Fibroblast of lung (primary cell): ENCODE measurements at places on chromosomes 7 and 10.

- DNase-seq: no peak
Measured at GRCh38 chr7:115252461-115252860, 330.6 kb downstream of the MDFIC start.

GRCh38 chr7:152587366-152587765, 88.6 kb downstream of the XRCC2 start:
- no peak for DNase-seq

GRCh38 chr7:130878785-130879184, 144.8 kb upstream of the KLF14 start:
- no peak for DNase-seq

GRCh38 chr7:24842449-24843241, 85.4 kb upstream of the GSDME start:
- peak; percentile 28 for DNase-seq

DNA sequence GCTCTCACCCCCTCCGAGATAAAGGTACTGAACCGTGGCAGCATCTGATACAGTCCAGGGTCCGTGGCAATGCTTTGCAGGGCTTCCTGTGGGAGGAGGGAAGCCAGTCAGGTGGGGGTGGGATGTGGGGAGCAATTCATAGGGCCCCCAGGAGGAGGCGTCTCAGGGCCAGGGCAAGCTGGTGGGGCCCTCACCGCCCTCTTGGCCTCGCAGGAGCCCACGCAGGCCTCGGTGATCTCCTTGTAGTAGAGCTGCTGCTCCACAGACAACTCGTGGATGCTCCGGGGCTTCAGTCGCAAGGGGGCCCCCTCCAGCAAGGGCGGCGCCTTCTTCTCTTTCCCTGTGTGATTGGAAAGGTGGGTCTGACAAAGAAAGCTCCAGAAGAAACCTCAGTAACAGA, 7.2 kb downstream of the TAF6 start:
- no peak for DNase-seq

DNA sequence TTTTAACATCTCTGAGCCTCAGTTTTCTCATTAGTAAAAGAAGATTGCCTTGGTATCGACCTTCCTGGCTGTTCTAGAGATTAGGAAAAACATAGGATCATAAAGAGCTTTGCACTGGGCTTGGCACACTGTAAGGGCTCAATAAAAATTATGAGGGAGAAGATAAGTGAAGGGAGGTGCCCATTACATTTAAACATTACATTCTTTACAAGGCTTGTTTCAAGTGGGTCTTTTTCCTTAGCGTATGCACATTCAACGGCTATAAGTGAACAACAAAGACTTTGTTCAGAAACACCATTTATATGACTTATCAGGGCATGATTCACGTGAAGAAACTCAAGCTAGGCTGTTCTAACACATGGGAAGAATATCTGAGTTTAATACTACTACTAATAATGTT, 351.9 kb upstream of the NPVF start:
- DNase-seq: no peak

- peak; percentile 42 for DNase-seq
Measured at GRCh38 chr10:118873091-118873737, 118.4 kb upstream of the CACUL1 start.

DNA sequence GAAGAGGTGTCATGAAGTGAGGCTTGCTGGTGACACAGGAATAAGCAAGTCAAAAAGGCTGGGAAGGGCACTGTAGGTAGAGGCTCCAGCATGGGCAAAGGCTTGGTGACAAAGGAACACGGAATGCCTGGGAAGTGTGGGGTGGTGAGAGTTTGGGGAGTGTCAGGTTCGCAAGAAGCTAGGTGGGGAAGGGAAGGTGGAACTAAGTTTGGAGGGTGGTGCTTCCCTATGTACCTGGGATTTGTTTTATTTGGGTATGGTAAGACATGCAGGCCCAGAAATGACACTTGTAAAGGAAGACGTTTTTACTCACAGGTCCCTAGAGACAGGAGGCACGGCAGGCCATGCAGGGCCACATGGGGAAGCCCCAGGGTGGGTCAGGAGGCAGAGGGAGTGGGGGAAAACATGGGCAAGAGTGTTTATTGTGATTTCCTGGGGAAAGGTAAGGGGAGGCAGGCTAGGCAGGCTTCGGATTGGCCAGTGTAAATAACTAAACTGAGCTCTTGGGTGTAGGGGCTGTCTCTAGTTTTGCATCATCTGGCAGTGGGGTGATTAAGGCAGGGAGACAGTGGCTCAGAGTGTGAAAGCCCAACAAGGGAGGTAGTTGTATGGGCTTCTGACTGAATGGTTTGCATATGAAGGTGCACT, 52.1 kb downstream of the SH2D4B start:
- no peak for DNase-seq

- DNase-seq: no peak
Measured at GRCh38 chr10:101552442-101552841, 35.6 kb downstream of the POLL start.
